ENCODE measurements at places on chromosomes 12 and 14. TPM values are rescaled to one million over a fixed set of nuclear protein-coding genes. Genes with fewer than 3 reads are reported as not detected.

DNA sequence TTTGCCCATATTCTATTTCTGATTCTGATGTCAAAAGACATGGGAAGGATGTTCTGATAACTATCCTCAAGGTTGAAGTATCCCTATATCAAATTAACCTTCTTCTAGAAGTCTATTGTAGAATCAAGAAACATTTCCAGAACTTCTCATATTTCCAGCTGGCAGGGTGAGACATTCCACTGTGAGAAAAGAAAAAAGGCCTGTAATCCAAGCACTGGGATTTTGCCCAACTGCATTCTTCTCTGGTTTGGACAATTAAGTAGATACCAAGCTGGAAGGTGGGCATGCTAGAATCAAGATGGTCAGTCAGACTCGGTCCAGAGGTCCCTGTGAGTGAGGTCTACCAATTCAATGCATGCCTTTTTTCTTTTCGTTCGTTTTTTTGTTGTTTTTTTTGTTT, 60.9 kb downstream of the MAP3K9 start:
- DNase-seq: no peak
- H3K27me3 ChIP-seq: no peaks in the 10 kb centered on the region
- no peaks in the 10 kb centered on the region for H3K36me3 ChIP-seq
- no peak overlapping the region for H3K4me3 ChIP-seq
- H3K27ac ChIP-seq: peak overlapping the region; percentile 36
- no peaks in the 10 kb centered on the region for H3K4me1 ChIP-seq

The OTX2 gene
- total RNA-seq: not detected

DNA sequence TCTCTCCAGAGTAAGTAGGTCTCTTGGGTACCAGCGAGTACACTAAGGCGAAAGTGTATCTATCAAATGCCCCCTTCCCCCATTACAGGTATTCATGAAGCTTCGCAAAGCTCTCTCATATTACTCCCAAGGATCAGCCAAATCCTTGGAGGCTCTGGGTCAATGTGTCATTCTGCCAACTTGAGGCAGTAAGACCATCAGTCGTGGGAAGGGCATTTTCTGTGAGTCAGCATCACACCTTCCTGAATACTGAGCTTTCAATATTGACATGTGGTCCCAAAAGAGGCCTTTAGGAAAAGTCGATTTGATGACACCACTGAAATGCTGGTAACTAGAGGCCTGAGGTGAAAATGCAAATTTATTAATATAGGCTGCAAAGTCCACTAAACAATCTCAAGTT, 323.9 kb downstream of the LRIG3 start:
- no peak overlapping the region for H3K4me3 ChIP-seq
- H3K27me3 ChIP-seq: no peaks in the 10 kb centered on the region
- H3K36me3 ChIP-seq: no peaks in the 10 kb centered on the region
- no peak for DNase-seq
- no peak overlapping the region for H3K27ac ChIP-seq

- no peak for DNase-seq
- H3K36me3 ChIP-seq: no peaks in the 10 kb centered on the region
- peak overlapping the region; percentile 25 for H3K27ac ChIP-seq
- no peaks in the 10 kb centered on the region for H3K4me1 ChIP-seq
Observed at GRCh38 chr12:110100315-110100970, 23.7 kb upstream of the IFT81 start.

DNA sequence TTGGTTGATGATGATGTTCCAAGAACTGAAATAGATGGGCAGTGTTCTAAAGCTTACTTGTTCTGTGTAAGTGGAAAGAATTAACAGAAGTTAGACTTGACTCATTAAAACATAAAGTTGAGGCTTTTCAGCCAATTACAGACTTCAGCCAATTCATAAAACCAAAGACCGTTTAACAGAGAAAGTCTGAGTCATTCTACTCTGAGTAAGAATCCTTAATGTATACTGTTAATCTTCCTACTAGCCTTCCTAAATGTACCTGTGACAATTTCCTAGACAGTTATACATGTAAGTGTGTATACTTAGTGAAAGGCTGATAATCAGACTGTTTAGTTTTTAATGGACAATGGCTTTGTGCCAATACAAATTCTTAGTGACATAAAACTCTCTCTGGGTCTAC, 681.0 kb downstream of the RPL10L start:
- no peak for DNase-seq
- H3K36me3 ChIP-seq: no peaks in the 10 kb centered on the region
- no peak overlapping the region for H3K27ac ChIP-seq
- H3K4me1 ChIP-seq: no peaks in the 10 kb centered on the region
- no peak overlapping the region for H3K4me3 ChIP-seq

The KLRK1 gene
- 7.0 TPM for total RNA-seq

DNA sequence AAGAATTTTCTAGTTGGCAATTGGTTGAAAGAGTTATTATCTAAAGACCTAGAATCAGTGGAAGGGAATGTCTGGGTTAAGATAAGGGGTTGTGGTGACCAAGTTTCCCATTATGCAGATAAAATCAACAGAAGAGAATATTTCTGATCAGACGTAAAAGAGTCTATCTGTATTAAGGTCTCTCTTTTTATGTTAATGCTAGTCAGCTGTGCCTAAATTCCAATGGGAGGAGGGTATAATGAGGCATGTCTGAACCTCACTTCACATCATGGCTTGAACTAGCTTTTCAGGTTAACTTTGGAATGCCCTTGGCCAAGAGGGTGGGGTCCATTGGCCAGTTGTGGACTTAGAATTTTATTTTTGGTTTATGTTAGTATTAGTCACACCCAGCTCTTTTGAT, 34.3 kb upstream of the CHST11 start:
- H3K27ac ChIP-seq: no peak overlapping the region
- no peak for DNase-seq
- H3K27me3 ChIP-seq: no peaks in the 10 kb centered on the region
- no peak overlapping the region for H3K4me3 ChIP-seq
- no peaks in the 10 kb centered on the region for H3K36me3 ChIP-seq

GRCh38 chr12:110920324-110920910, at the start of gene MYL2:
TSS of gene MYL2 (minus strand) at chr12:110920579. CDS start at chr12:110920529, 50 bp downstream.
- no peak for DNase-seq
- H3K27me3 ChIP-seq: peaks cover 7% of the 10 kb centered on the region
- no peak within 1 kb of the TSS for H3K27ac ChIP-seq
- H3K4me1 ChIP-seq: no peaks in the 10 kb centered on the region
- H3K36me3 ChIP-seq: no peaks in the 10 kb centered on the region
- H3K4me3 ChIP-seq: no peak within 1 kb of the TSS

GRCh38 chr14:20733684-20734429, 11.8 kb upstream of the EDDM3A start:
- H3K27ac ChIP-seq: no peak overlapping the region
- H3K4me3 ChIP-seq: no peak overlapping the region
- DNase-seq: no peak
- H3K4me1 ChIP-seq: no peaks in the 10 kb centered on the region

- H3K36me3 ChIP-seq: no peaks in the 10 kb centered on the region
- no peak overlapping the region for H3K27ac ChIP-seq
- no peaks in the 10 kb centered on the region for H3K27me3 ChIP-seq
- no peaks in the 10 kb centered on the region for H3K4me1 ChIP-seq
- H3K4me3 ChIP-seq: no peak overlapping the region
- no peak for DNase-seq
Observed at GRCh38 chr14:59690426-59690825, 113.8 kb upstream of the CCDC175 start.

The ACRBP gene
- total RNA-seq: 0.66 TPM

The NFATC4 gene
- 67.2 TPM for total RNA-seq

DNA sequence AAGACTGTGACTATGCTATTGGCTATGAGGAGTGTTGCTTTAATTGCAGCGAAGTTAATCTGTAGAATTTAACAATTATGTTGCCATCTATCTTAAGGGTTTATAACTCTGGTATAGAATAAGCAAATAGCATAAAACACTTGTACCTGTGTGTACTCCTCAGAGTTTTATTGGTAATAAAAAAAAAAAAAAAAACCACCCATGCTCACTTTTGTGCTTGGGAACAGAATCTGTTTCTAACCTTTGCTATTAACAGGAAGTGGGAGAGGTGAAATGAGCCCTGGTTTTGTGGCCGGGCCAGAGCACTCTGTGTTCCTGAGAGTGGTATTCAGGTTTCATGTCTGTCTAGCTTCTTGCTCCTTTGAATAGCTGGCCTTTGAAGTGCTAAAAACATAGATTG, 53.1 kb downstream of the PDE3A start:
- H3K36me3 ChIP-seq: no peaks in the 10 kb centered on the region
- H3K4me1 ChIP-seq: no peaks in the 10 kb centered on the region
- H3K27ac ChIP-seq: no peak overlapping the region
- no peak for DNase-seq
- no peak overlapping the region for H3K4me3 ChIP-seq

DNA sequence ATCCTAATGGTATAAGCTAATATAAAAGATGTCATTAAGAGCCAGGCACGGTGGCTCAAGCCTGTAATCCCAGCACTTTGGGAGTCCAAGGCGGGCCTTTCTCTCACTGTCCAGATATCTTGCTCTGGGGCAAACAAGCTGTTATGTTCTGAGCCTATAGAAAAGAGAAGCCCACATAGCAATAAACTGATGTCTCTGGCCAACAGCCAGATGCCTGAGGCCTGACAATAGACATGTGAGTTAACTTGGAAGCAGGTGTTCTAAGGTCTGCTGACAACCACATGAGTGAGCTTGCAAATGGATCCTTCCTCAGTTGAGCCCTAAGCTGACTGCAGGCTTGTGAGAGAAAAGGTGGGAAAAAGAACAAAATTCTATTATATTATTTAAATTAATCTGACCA, 25.0 kb downstream of the YAF2 start:
- no peak for DNase-seq
- no peak overlapping the region for H3K27ac ChIP-seq
- H3K36me3 ChIP-seq: no peaks in the 10 kb centered on the region
- no peaks in the 10 kb centered on the region for H3K27me3 ChIP-seq
- no peaks in the 10 kb centered on the region for H3K4me1 ChIP-seq

DNA sequence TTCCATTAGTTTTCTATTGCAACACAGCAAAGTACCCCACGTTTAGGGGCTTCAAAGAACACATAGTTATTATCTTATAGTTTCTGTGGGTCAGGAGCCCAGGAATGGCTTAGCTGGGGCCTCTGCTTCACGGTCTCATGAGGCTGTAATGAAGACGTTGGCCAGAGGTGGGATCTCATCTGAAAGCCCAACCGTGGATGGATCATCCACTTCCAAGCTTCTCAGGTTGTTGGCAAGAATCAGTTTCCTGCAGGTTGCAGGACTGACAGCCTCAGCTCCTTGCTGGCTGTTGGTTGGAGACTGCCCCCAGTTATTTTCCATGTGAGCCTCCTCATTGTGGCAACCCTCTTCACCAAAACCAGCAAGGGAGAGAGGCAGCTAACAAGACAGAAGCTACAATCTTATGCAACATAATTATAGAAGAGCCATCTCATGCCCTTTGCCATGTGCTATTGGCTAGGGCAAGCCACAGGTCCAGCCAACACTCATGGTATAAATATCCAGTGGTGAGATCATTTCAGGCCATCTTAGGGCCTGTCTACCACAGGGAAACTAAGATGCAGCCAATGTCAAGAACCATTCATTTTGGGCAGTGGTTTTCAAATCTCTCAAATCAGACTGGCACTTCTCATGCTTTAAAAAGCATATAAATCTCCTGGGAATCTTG, 452.4 kb downstream of the MED13L start:
- no peaks in the 10 kb centered on the region for H3K27me3 ChIP-seq
- no peak for DNase-seq
- no peaks in the 10 kb centered on the region for H3K36me3 ChIP-seq
- no peak overlapping the region for H3K4me3 ChIP-seq
- H3K4me1 ChIP-seq: no peaks in the 10 kb centered on the region
- no peak overlapping the region for H3K27ac ChIP-seq

The RBMS2 gene
- total RNA-seq: 22.9 TPM

DNA sequence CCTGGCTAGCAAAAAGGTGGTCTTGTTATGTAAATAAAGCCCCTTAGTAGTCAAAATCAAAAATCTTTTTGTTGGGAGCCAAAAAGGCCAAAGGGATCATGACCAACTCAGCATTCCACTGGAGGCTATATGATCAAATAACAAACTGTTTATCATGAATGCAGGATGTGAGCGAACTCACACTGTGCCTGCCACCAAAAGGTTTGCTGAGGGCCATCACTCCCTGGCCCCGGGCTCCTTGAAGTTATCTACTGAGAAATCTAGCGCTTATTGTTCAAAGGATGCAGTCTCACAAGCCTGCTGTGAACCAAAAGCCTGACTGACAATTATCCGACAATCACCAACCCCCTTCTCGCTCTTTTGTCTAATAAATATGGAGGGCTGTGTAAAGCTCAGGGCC, 107.2 kb upstream of the DDHD1 start:
- H3K27me3 ChIP-seq: no peaks in the 10 kb centered on the region
- H3K36me3 ChIP-seq: no peaks in the 10 kb centered on the region
- no peak overlapping the region for H3K4me3 ChIP-seq
- no peaks in the 10 kb centered on the region for H3K4me1 ChIP-seq

The PTPRB gene
- 33.6 TPM for total RNA-seq

DNA sequence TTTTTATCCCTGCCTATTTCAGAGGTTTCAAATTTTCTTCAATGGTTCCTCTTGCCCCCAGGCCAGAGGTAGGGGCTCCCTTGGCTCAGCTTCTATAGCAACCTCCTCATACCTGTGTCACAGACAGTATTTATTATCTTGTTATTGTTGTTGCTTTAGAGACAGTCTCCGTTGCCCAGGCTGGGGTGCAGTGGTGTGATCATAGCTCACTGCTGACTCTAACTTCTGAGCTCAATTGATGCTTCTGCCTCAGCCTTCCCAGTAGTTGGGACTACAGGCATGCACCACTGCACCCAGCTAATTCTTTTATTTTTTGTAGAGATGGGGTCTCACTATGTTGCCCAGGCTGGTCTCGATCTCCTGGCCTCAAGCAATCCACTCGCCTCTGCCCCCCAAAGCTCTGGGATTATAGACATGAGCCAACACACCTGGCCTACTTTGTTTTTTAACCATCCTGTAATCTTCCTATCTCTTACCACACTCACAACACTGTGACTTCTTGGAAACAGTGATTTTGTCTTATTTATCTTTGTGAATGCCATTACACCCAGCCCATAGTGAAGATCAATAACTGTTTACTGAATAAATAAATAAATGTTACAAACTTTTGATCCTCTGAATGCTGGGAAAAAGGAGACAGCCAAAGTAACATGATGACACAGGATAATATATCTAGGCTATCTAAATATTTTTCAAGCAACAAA, 95.9 kb downstream of the PHLDA1 start:
- no peak overlapping the region for H3K27ac ChIP-seq
- H3K27me3 ChIP-seq: no peaks in the 10 kb centered on the region
- H3K36me3 ChIP-seq: no peaks in the 10 kb centered on the region
- H3K4me3 ChIP-seq: no peak overlapping the region
- no peak for DNase-seq
- H3K4me1 ChIP-seq: no peaks in the 10 kb centered on the region

All from breast epithelium (tissue), 4 donors.